ENCODE measurements at places on chromosomes 2 and 18.

DNA sequence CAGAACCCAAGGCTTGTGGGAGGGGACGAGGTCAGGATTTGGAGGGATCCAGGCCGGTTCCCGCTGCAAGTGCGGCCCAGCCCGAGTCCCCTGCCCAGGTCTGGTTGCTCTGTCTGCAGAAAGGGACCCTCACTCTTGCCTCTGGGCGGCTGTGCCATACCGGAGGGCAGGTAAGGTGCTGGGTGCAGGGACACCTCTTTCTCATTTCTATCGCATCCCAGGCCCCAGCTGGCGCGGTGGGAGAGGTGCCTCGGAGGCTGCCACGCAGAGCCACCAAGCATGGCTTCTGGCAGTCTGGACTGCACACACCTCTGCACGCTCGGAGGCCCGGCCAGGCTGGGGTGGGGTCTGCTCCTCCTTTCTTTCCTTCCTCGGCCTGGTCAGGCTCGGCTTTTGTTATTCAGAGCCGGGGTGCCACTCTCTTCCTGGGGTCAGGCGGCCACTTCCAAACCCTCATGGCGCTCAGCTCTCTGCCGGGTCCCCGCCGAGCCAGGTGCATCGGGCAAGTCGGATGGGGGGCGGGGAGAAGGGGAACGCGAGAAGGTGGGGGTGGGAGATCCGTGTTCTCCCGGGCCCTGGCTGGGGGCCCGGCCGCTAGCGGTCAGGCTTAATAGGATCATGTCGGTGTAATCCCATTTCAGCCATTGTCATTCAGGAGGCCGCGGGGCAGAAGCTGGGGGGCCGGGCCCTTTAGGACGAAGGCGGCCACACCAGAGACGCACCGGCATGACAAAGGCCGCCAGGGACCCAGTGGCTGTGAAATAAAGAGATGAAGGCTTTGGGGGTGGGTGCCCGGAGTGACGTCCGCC is 9.0 kb downstream of the GBX2 start:
- DNase-seq, result no peak

DNA sequence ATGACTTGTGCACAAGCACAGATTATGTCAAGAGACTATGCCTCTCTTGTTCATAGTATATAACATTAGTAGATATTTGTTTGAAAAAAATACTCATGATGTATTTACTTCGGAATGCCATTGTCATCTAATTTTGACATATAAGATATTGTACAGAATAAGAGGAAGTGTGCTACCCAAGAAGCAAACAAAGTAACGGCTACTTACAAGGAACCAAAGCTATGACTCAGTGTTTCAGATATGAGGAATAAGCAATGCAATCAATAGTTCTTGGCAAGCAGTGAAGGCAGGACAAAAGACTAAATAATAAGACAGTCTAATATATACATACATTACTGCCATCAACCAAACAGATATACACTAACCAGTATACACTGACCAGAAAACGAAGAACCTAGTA is 256.3 kb downstream of the CCDC178 start:
- DNase-seq, result no peak

- DNase-seq, result no peak
These were observed 69.4 kb upstream of the SMAD2 start for GRCh38 chr18:47999801-48000248.

DNA sequence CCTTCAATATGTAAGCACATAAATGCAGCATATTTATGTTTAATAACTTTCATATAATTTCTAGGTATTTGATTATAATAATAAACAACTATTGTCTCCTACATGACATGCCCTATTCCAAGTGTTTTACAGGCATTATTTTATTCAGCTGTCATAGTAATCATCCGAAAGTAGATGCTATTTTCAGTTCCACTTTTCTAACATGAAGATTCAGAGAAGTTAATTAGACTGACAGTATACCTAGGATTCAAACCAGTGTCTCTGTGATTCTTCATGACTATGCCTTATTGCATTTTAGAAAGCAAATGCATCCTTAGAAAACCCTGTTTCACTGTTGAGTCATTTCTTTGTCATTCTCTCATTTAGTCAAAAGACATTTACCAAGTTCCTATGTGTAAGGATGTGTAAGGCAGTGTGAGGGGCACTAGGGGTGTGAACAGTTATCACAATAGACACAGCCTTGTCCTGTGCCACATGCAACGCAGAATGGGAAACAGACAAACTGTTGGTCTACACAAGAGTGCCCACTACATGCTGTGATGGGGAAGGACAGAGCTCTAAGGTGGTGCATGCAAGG is 79.8 kb downstream of the DTNA start:
- no peak for DNase-seq

- DNase-seq, result peak; percentile 40
These were observed 130.8 kb upstream of the NT5C1B start for GRCh38 chr2:18719978-18720775.

DNA sequence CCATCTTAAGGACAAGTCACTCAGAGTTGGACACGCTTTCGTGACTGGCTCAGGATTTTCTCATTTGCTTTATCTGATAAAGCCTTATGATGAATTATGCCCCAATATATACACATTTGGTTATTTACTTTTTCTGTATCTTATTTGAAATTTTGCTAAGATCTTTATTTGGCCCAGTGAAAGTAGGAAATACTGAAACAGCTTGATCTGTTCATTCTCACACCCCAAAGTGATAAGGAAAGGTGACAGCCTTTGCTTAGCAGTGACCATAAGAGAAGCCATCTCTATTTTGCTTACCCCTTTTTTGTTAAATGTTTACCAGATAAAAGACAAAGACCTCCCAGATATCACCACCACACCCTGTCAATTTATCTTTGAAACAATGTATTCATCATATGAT is 428.3 kb downstream of the PARD3B start:
- no peak for DNase-seq

- no peak for DNase-seq
These were observed 887.9 kb downstream of the NRXN1 start for GRCh38 chr2:50143822-50144575.

DNA sequence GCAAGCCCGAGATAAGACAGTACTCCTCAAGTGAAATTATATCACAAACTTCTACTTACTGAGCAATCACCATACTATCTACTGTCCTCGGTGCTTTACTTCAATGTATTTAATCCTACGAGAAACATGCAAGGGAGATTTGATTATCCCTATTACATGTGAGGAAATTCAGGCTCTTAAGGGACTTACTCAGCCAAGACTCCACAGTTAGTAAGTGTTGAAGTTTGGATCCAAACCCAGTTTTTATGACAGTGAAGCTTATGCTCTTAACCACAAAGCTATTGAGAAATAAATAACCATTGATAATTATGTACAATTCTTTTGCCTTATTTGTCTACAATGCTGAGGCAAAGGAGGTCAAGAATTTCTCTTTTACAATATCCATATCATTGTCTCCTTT is 672.9 kb upstream of the ACVR2A start:
- no peak for DNase-seq

DNA sequence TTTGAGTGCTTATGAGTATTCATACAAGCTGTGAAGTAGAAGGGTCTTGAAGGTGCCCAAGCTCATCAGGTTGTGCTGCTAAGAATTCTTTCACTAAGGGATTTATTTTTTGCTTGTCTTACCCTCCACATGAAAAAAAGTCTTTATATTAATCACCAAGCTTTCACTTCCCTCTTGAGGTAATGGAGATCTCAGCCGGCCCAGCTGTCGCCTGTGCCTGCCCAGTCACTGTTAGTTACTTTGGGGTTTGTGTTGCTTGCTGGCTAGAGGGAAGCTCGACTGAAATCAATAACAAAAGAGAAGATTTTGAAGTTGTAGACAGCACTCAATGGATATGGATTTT is 21.9 kb downstream of the MC2R start:
- no peak for DNase-seq

- DNase-seq, result no peak
These were observed 3.4 kb upstream of the STAMBP start for GRCh38 chr2:73825408-73825807.

DNA sequence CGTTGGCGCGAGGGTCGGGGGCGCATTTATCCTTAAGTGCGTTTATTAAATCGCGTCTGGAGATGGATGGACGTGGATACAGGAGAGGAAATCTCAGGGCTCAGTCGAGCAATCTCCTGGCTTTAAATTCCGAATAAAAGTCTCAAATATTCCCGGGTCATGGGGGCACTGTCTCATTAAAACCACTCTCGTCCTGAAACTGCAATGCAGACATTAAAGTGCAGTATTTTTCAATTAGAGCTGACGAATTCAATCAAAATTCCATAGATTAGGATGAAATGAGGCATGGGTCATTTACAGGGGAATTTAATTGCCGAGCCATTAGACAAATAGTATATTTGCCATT is 10.7 kb upstream of the GBX2 start:
- no peak for DNase-seq

- no peak for DNase-seq
These were observed 19.3 kb downstream of the GALNT13 start for GRCh38 chr2:153891051-153891450.

DNA sequence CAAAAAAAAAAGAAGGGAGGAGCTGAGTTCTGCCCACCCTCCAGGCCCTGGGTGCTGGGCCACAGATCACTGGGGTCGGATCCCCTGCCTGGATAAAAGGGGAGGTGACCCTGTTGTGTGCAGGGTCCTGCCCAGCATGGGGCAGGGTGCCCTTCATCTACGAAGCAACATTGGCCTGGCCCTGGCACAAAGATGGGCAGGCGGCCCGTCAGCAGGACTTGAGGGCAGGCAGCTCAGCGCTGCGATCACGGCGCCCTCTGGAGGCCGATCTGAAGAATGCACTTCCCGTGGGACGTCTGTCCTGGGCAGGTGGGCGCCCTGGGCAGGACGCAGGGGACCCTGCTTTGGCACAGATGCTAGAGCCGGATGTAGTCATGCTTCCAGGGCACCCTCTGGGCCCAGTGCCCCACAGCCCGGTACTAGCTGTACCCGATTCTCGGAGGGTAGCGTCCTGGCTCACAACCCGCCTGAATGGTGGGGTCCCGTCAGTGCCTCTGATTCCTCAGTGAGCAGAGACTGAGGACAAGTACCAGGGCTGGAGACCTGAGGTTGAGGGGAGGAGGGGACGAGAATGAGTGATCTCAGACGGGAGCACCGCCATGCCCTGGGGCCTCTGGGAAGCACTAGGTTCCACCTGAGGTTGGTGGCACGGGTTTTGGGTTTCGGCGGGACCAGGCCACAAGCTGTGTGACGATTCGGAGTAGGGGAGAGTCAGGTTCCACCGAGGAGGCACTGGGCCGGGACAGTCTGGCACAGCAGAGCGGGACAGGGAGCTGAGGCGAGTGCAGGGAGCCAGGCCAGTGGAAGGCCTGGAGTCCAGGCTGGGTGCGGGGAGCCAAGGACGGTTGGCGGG is 18.0 kb downstream of the ARID5A start:
- no peak for DNase-seq

DNA sequence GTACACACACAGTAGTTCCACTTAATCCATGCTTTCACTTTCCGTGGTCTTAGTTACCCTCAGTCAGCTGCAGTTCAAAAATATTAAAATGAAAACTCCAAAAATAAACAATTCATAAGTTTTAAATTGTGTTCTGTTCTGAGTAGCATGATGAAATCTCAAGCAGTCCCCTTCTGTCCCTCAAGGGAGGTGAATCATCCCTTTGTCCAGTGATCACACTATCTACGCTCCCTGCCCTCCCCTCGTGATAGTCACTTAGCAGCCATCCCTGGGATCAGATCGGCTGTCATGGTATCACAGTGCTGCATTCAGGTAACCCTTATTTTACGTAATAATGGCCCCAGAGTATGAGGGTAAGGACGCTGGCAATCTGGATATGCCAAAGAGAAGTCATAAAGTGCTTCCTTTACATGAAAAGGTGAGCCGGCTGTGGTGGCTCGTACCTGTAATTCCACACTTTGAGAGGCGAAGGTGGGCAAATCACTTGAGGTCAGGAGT is 5.8 kb upstream of the RTN4 start:
- DNase-seq, result no peak

- no peak for DNase-seq
These were observed 5.1 kb upstream of the MAL start for GRCh38 chr2:95020275-95021022.

DNA sequence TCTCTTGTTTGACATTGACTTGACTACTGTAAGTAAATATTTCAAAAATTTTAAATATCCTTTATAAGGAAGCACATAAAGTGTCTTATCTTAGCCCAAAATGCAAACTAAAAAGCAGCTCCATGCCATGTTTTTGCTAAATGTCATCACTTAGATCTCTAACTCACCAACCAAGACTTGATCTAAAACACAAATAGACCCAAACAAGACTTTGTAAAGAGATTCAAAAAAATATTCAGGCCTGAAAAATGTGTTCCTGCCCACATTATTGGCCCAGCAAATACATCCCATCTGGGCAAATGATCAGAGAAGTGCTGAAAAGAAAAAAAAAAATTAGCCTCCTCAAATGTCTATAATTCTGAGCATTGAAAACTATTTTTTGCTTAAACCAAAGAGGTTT is 187.6 kb downstream of the MREG start:
- no peak for DNase-seq

Data from AG04449 (cell line).